GM12864 (cell line): ENCODE measurements at places on chromosomes 2 and 18.

GRCh38 chr2:176165370-176166050, 8.4 kb downstream of the HOXD3 start:
- DNase-seq, result no peak

GRCh38 chr2:37730037-37730818, 58.8 kb upstream of the CDC42EP3 start:
- DNase-seq, result no peak

- DNase-seq, result no peak
Observed at GRCh38 chr2:134950886-134951285, 32.3 kb downstream of the CCNT2 start.

DNA sequence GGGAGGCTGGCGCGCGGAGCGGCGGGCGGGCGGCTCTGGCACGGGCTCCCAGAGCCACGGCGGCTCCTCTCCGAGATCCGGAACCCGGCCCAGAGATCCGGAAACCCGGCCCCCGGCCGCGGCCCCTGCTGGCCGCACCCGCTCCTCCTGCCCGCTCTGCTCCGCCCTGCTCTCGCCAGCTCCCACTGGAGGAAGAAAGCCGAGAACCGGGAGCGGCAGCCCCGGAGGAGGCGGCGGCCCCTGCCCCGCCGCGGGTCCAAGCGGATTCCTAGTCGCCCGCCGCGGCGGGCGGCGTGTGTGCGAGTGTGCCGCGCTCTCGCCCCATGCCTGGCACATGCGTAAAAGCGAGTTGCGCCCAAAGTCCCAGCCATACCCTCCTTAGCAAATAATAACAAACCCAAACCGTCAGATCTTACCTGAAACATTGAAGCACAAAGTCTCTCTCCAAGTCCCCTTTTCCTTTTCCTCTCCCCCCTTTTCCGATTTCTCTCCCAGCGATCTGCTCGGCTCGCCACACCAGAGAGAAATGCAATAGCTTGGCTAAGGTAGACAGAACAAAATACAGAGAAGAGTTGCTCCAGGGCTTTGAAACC, 108.7 kb upstream of the KCTD1 start:
- DNase-seq, result no peak

- no peak for DNase-seq
Observed at GRCh38 chr2:178392215-178392614, 58.8 kb downstream of the PRKRA start.

DNA sequence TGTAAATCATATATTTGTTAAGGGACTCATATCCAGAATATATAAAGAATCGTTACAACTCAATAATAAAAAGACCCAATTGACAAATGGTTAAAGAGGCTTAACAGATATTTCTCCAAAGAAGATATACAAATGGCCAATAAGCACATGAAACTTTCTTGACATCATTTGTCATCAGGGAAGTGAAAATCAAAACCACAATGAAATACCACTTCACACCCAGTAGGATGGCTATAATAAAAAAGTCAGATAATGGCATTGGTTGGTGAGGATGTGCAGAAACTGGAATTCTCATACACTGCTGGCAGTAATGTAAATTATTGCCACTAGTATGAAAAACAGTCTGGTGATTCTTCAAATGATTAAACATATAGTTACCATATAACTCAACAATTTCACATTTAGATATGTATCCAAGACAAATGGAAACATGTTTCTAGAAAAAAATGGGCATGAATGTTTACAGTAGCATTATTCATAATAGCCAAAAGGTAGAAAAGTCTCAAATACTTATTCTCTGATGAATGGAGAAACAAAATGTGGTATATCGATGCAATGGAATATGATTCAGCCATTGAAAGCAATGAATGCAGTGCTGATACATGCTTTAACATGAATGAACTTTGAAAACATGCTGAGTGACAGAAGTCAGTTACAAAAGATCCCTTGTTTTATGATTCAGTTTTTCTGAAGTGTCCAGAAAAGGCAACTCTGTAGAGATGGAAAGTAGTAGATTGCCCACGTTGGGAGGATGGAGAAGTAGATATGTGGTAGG, 304.6 kb upstream of the ZEB2 start:
- no peak for DNase-seq

DNA sequence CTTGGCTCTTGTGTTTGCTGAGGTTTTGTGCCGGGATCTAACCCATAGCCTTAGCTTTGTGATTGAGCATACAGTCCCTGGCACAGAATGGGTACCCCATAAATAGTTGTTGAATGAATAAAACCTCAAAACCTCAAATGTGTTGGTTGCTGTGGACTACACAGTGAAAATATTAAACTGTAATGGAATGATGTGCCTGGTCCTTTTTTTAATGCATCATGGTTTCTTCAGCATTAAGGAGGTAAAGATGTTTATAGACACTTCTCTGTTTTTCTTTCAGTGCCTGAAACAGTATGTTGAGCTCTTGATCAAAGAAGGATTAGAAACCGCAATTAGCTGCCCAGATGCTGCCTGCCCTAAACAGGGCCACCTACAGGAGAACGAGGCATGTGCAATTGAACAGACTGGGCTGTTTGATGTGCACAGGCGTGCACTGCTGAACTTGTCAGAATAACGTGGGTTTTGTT, 97.0 kb downstream of the RNF144A start:
- DNase-seq, result no peak

DNA sequence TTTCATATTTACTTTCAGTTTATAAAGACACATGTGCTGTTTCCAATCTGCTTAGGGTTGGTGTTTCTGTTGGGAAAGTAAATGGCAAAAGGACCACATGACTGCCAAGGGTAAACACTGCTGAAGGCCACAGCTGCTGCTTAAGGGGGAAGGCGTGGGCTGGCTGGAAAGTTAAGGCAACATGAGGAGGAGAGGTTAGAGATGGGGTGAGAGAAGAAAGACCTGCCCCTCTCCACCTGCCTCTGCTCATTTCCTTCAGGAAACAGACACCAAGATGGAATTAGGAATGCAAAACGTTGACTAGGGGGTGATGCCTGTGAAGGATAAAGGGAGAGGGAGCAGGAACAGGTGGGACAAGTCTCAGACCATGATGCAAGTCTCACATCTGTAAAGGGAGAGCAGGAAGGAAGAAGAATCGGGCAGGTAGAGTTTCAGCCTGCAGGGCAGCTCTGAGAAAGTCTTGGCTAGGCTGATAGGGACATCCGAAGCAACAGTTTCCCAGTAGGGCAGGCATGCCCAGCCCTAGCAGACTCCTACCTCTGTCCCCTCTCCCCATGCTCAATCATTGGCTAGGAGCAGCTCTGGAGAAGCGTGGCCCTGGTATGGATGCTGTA, 86.0 kb downstream of the CDC42EP3 start:
- DNase-seq, result no peak

- no peak for DNase-seq
Observed at GRCh38 chr2:211358504-211358903, 802.1 kb downstream of the CPS1 start.

DNA sequence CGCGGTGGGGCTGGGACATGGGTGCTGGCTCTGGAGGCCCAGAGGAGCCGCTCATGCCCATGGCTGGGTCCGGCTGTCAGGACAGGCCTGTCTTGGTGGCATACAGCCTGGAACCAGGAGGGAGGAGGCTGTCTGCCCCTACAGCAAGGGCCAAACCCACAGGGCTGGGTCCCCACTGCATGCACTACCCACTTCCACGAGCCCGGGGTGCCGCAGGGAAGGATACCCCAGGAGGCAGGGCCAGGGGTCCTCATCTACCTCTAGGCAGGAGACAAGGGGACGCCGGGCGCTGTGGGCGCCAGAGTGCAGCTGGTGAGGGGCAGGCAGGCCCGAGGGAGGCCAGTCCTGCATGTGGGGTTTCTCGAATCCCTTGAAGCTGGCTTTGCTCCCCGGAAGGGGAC, 95.1 kb upstream of the GPC1 start:
- DNase-seq, result no peak

GRCh38 chr18:41121116-41121826, 833.8 kb upstream of the PIK3C3 start:
- DNase-seq, result no peak
